Lower leg skin (tissue), 4 donors: ENCODE measurements at places on chromosomes 11 and 22.

- DNase-seq: no peak
Measured at GRCh38 chr22:19700790-19701419, 13.4 kb upstream of the SEPTIN5 start.

- no peak for DNase-seq
Measured at GRCh38 chr22:44567846-44568493, 69.9 kb upstream of the RTL6 start.

- DNase-seq: peak; percentile 68
Measured at GRCh38 chr11:76642341-76642740, 28.2 kb downstream of the LRRC32 start.

DNA sequence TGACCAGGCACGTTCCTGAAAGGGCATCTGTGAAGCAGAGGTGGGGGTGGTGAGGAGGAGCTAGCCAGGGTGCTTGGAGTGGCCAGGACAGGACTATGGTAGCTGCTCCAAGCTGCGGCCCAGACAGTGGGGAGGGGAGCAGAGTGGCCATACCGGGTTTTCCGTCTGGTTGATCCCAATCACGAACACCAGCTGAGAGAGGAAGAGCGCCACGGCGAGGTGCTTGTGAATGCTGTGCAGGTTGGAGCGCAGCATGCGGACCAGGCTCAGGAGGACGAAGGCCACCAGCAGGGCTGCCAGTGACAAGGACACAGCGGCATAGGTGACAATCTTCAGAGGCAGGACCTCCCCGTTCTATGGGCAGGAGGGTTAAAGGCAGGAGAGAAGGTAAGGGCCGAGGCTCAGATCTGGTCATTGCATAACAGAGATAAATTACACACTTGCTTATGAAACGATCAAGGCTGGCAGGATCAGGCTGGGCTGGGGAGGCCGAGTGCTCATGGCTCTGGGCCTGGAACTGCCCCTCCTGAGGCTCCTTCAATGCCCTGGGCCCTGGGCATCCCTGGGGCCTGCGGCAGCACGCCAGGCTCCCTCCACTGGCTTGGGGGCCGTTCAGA lies 41.5 kb downstream of the TRMU start:
- DNase-seq: no peak

DNA sequence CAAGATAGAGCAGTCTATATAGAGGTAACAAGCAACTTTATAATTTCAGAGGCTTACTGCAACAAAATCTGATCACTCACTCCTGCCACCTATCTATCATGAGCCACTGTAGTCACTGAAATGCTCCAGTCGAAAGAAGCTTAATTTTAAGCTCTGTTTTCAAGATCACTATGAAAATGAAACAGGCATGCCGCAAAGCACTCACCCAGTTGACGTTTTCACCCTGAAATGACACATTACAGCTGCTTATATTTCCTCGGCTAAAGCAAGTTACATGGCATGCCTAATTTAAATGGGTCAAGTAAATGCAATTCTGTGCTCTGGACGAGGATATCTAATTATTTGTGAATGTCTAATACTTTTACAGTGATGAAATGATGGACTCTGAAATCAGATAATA lies 616.3 kb downstream of the FAM181B start:
- DNase-seq: no peak

DNA sequence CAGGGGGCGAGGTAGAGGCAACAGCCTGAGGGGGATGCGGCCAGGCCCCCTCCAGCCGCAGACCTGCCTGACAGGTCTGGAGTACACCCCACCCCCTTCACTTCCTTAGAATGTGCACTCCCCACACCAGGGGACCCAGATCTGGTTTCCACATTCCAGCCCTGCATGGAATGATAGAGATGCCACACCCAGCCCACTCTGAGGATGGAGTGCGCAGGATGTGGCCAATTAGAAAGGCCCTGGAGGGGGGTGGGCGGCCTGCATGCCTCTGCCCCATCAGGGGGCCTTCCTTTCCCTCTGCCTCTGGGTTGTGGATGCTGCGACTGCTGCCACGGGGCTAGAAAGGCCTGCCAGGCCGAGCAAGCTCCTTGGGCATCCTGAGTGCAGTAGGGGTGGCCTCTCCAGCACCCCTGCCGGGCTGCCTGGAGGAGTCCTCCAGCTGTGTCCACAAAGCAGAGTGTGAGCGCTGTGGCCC lies 28.2 kb upstream of the MGAT3 start:
- no peak for DNase-seq

- DNase-seq: peak; percentile 67
Measured at GRCh38 chr22:44204739-44205515, 24.2 kb downstream of the PARVG start.

GRCh38 chr11:9535189-9535781 lies 38.2 kb upstream of the WEE1 start:
- peak; percentile 96 for DNase-seq

GRCh38 chr11:134532921-134533421 lies 120.9 kb upstream of the B3GAT1 start:
- DNase-seq: no peak
